ENCODE measurements at places on chromosomes 11 and 22.

DNA sequence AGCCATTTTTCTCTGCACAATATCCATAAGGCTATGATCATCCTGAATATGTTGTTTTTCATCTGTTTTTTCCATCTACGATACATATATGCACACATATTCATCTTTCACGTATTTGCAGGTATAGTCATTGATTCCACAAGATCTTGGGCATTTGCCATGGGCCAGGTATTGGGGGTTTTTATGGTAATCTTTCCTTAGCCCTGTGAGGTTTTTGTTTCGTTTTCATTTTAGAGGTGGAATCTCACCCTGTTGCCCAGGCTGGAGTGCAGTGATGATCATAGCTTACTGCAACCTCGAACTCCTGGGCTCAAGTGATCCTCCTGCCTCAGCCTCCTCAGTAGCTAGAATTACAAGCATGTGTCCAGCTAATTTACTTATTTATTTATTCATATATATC is 20.0 kb downstream of the CD6 start:
- peak; percentile 54 for DNase-seq

DNA sequence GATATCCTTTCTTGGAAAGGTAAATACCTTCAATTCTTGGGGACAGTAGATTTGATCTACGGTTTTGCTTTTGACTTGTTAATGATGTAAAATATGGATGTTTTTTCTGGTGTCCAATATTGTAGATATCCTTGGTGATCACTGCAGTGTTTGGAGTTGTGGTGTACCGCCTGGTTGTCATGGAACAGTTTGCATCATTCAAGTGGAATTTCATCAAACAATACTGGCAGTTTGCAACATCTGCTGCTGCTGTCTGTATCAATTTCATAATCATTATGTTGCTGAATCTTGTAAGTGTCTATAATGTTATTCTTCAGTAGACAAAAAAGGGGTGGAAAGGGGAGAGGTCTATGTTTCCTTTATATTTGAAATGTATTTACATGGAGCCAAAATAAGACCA is 27.4 kb upstream of the MUC15 start:
- DNase-seq = no peak

DNA sequence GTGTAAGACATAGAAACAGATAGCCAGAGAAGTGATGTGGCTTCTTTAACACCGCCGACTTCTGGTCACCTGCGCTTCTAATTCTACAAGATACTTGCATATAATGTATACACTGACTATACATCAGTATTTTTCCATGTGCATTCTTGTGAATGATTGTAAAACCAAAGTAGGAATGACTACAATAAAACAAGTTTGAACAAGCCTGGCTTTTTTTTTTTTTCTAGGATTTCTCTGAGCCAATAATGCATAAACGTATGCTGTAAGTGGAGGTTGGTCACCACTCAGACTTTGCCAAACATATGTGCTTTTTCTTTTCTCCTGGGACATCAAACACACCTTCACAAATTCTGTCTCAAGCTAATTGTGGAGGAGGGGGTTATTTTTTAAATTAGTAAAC is 237.8 kb upstream of the KIRREL3 start:
- no peak for DNase-seq

DNA sequence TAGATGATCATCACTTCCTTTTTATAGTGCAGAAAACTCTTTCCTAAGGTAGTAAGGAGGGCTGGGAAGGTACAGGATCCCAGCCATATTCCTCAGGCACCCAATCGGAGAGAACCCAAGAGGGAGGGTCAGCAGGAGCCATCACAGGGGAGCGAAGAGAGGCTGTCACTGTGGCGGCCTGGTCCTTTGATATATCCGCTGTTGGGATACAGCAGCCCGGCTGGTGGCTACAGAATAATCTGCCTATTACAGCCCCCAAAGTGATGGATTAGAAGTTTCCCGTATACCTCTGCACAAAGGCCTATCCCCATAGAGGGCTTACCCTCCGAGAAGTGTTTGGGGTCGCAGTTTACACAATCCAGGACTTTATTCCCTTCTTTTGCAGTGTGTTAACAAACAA is 48.5 kb downstream of the OR4D9 start:
- no peak for DNase-seq

DNA sequence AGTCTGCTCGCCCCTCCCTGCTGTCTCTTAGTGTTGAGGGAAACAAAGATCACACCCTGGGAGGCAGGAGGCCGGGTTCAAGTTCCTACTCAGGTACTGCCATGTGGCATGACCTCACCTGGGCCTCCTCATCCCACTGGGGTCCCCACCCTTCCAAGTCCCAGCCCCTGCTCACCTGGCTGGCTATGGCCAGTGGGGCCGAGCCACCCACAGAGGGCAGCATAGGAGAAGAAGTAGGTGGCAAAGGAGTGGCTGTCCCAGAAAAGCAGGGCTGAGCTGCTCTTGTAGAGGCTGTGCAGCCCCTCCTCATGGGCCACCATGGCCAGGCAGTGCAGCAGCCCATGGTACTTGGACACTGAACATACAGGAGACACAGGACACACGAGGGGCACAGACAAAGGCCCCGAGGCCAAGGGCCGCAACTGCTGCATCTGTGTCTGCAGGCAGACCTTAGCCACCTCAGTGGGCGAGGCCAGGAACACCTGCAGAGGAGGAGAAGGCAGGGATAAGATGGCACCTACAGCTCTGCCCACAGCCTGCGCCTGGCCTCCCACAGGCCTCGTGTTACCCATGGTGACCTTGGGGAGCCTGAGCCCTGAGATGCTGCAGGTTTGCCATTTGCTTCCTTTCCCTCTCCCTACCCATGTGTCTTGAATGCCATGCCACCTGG is 50.6 kb upstream of the MPEG1 start:
- DNase-seq = peak; percentile 29

GRCh38 chr22:31616315-31616980 is 45.6 kb downstream of the PISD start:
- DNase-seq = peak; percentile 22

DNA sequence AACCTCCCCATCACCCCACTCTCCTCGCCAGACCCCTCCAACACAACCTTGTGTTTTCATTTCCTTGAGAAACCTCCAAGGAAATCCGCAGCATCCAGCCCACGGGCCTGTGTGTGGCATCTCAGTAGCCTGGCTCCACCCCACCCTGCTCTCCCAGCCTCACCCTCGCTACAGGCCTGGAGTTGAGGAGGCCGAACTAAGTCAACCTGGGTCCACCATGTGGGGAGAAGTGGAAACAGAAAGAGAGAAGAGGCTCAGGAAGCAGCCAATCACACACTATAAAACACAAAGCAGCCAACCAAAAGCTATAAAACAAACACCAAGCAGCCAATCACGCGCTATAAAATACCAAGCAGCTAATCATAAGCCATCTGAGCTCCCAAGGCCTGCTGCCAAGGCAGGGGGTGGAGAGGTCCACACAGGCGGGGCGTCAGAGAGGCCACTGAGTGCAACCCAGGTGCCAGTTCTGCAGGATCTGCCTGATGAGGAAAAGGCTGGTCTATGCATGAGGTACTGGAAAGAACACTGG is 72.0 kb downstream of the MICAL3 start:
- no peak for DNase-seq

- no peak for DNase-seq
Measured at GRCh38 chr22:22674467-22674866, 30.1 kb downstream of the GGTLC2 start.

DNA sequence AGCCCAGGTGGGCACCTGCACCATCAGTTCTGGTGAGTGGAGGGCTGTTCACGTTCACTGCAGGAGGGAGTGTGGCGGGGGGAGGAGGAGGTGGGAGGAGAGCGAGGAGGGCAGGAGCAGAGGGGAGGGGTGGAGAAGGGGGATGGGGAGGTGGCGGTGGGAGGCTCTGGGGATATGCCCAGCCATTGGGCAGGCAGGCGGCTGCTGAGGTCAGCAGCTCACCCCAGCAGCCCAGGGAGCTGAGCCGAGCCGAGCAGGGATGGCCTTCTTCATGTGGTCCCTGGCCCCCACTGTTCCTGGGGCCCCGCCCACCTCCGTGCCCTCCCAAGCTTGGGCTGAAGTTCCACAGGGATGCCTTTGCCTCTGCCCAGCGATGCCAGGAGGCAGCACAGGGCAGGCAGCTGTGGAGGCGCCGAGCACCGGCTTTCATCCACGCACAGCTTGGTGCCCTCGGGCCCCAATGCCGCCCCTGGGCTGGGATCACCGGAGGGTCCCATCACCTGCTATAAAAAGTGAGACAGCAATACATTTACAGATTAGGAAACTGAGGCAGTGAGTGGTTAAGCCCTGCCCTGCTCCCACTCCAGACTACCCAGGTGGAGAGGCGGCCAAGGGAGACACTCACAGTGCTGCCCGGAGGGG is 21.6 kb downstream of the RTN4R start:
- DNase-seq = no peak

GRCh38 chr11:4626207-4627099 is 10.8 kb upstream of the OR51D1 start:
- peak; percentile 36 for DNase-seq

GRCh38 chr22:48885271-48885918 is 942.3 kb downstream of the BRD1 start:
- no peak for DNase-seq

- DNase-seq = no peak
Measured at GRCh38 chr11:7186190-7186589, 65.5 kb upstream of the SYT9 start.

GRCh38 chr22:21028277-21029251 is 3.8 kb downstream of the SLC7A4 start:
- DNase-seq = no peak

- no peak for DNase-seq
Measured at GRCh38 chr11:71199226-71199820, 53.1 kb downstream of the SHANK2 start.

DNA sequence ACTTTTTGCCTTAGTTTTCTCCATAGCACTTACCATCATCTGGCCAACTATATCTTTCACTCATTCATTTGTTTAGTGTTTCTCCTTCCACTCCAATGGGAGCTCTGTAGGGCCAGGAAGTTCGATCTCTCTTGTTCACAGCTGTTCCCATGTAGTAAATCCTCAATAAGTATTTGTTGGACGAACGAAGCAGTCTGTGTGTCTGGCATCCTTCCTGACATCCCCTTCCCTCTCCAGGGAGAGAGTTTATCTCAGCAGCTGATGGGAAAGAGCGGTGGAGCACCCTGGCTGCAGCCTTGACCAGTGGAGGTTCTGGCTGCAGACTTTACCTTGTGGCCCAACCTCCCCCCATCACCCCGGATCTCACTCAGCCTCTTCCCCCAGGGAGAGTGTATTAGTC is 141.7 kb downstream of the CHST1 start:
- no peak for DNase-seq

- DNase-seq = no peak
Measured at GRCh38 chr11:72682858-72683243, 8.6 kb upstream of the PDE2A start.

DNA sequence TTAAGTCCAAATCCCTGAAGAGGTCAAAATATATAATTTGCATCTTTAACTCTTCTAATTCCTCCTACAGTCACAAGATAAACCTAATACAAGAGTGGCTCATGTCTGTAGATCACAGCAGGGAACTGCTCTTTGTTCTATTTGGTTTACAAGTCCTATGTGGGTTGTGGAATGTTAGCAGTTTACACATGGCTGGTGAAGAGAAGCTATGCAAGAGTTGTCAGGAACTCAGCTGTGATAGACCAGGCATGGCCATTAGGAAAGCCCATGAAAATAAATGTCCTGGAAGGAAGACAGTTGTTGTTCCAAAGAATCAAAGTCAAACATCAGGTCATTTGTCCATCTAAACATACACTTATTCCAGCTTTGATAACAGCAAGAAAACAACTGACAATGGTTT is 312.4 kb upstream of the PITPNB start:
- no peak for DNase-seq

GRCh38 chr22:18063306-18063705 is 14.5 kb upstream of the PEX26 start:
- DNase-seq = no peak

DNA sequence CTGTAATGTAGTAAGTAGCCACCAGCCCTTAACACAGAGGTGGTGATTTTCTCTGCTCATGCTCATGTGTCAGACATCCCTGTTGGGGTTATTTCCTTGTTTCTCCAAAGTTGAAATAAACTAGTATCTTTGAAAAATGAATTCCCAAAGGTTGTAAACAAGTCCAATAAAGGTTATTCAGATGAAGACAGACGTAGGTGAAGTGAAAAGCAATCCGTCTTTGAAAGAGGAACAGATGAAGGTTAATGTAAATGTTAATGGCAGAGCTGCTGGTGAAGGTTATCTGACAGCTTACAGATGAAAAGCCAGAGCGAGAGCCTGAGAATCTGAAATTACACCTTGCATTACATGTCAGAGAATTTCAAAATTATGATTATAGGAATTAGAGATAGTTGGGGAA is 1604.0 kb downstream of the FAM181B start:
- no peak for DNase-seq

DNA sequence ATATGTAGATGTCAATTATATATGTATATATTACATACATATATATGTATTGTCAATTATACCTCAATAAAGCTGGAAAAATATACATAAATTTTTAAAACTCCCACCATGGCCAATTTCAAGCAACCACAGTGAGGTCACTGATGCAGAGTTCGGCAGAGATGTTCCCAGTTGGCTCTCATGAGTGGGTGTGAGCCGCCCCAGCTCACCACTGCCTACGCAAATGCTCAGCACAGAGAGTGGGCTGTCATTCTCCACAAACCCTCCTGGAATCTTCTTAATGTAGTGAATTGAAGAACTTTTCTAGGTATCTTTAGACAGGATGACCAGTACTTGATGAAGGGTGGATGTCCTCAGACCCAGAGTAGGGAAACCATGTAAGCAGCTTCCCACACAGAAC is 96.6 kb upstream of the TMEM45B start:
- no peak for DNase-seq

DNA sequence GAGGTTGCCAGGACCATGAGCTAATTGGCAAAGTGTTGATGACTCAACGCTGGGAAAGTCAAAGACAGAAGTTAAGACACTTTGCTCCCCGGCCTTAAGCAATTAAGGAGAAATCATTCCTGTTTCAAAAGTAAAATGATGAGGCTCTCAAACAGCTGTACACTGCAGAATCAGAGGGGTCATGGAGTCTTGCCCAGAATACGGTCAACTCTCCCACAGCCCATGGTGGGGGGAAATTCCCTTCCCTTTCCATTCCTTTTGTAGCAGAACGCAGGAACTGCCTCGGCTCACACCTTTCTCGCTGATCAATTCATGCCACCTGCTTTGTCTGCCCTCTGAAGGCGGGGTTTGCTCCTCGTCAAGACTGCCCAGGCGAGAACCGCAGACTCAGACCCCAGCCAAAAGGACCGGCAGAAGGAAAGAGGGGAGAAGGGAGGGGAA is 52.8 kb downstream of the MN1 start:
- no peak for DNase-seq

GRCh38 chr11:35619855-35620640 is 1.8 kb downstream of the FJX1 start:
- DNase-seq = no peak

GRCh38 chr11:18471995-18472394 is 16.3 kb downstream of the LDHAL6A start:
- no peak for DNase-seq

All from CD4-positive, alpha-beta T cell treated with Interleukin-21 for 1 hour (primary cell).